NCI-H2081 treated with DMSO at 0.1 percent for 48 hours (cell line): ENCODE measurements at places on chromosomes 1 and 21.

DNA sequence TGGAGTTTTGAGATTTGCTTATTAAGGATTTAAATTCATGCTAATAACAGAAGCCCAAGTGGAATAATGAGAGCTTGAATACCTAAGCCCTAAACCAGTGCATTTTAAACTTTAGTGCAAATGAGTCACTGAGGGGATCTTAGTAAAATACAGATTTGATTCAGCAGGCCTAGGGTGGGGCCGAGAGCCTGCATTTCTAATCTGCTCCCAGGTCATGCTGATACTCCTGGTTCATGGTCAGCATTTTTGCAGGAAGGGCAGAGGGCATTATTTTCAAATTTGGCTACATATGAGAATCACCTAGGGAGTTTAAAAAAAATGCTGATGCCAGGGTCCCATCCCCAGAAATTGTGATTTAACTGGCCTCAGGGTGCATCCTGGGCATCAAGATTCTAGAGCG lies 39.3 kb downstream of the DNTTIP2 start:
- no peak for DNase-seq

- DNase-seq: peak; percentile 95
Measured at GRCh38 chr1:203861379-203862184, at the start of gene SNRPE. SNRPE (plus strand) TSS chr1:203861599; CDS start chr1:203861660, 61 bp downstream.

DNA sequence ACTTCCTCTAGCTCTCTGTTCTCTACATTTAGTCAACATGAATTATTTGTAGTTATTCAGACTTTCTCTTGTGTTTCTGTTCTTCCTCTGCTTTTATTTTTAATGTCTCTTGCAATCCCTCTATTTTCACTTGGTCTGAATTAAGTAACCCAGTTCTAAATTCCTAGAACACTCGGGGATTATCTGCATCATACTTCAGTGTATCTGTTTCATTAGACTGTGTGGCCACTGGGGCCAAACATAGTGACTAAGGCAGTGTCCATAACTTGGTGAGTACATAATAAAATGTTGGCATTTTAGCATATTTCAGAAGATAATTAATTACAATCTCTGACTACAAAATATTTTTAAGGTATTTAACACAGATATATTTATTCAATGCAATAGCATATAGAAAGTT lies 1087.2 kb upstream of the B3GALT2 start:
- DNase-seq: no peak

DNA sequence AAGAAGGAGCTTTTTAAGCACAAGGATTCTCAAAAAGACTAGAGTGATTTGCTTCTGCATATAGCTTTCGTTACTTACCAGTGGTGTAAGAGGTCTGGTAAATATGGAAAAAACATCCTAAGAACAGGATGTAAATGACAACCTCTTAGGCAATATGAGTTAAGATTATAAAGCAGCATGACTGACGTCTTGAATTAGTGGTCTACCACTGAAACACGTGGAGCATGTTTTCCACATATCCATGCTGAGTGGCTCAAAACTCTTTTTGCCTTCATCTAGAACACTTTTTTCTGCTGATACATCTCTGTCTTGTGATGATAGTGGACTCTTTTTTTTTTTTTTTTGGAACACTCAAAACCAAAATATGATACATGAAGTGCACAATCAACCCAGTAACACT lies 44.6 kb downstream of the RCAN1 start:
- DNase-seq: no peak
